ENCODE measurements at places on chromosomes 5 and 9.
A peak's percentile ranks its signal among the peaks of the same experiment; 100 is the strongest.

- DNase-seq, result peak; percentile 77
Measured at GRCh38 chr5:173554989-173555705, 61.3 kb downstream of the BOD1 start.

GRCh38 chr5:103391659-103392058, 133.1 kb downstream of the MACIR start:
- DNase-seq, result no peak

DNA sequence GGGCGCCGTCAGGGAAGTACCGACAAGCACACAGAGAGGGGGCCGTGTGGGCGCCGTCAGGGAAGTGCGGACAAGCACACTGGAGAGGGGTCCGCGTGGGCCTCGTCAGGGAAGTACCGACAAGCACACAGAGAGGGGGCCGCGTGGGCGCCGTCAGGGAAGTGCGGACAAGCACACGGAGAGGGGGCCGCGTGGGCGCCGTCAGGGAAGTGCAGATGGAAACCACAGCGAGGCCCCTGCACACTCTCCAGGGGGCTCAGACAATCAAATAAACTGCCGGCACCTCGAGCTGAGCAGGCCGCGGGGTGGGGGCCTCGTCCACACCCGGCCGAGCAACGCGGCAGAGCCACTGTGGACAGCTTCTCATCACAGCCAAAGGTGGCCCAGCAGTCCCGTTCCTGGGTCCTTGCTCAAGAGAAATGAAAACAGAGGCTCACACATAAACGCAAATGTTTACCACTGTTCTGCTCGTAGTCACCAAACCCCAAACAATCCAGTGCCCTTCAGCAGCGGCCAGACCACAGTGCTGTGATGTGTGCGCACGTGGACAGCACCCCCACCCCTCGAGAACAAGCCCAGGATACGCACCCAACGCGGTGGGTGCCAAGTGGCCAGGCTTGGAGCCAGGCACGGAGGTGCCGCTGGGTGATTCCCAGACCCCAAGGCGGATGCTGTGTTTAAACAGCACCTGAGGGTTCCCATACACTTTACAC, 24.7 kb downstream of the TPPP start:
- DNase-seq, result peak; percentile 73

DNA sequence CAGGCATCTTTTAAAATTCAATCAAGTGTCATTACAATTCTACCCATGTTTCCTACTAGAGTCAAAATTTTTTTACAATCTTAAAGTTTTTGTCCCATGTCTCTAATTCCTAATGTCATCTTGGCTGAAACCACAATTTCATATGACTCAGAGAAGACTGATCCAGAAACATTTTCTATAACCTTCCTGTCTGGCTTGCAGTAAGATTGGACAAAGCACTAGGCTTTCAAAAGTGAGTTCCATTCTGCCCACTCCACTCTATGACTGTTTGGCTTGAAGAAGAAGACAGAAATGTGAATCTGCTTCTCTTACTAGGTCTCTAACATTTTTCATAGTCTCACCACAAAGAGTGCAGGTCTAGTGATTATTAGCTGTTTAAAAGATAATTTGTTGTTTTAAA, 88.8 kb downstream of the NR3C1 start:
- DNase-seq, result no peak

DNA sequence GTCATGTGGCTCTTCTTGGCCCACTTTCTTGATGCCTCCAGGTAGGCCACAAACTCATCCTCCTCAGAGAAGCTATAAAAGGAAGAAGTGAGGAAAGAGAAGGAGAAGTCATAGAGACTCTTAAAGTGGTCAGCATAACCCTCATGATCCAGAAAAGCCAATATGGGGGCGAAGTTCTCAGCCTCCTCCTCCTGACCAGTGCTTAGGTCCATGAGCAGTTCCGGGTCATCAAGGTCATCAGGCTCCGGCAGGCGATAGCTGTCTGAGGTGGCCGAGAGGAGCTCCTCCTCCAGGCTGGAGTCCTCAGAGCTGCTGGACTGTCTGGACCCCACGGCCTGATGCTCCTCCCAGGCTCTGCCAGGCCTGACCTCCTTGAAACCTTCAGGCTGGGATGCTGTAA, 34.7 kb downstream of the SH3TC2 start:
- DNase-seq, result no peak

DNA sequence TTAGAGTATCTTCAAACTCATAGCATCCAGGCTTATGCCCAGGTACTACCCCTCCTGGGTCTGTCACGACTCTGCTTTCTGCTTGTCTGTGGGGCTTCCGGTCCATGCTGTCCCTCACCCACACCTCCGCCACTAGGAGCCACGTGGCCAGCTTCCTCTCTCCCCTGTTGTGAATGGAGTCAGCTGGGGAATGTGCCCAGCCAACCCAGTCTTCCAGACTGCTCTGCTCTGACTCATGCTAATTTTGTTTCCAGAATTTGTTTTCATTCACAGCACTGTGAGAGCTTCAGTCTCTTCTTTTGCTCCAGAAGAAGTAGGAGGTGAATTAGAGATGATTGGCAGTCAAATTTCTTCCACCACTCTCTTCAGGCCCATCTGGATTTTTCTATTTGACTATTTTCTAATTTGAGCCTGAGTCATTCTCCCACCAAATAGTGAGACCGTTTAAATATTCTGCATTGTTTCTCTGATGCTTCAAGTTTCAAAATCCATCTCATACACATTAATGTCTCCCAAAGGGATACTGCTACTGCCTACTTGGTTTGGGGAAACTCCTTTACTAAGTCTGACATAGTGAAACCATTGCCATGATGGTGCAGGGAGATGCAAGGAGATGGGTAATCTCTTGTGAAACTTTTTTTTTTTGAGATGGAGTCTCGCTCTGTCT, 424.1 kb upstream of the KIF2A start:
- DNase-seq, result peak; percentile 43

- DNase-seq, result no peak
Measured at GRCh38 chr9:14358523-14358922, 44.6 kb upstream of the NFIB start.

GRCh38 chr5:171739271-171739670, 46.3 kb upstream of the SMIM23 start:
- DNase-seq, result no peak

DNA sequence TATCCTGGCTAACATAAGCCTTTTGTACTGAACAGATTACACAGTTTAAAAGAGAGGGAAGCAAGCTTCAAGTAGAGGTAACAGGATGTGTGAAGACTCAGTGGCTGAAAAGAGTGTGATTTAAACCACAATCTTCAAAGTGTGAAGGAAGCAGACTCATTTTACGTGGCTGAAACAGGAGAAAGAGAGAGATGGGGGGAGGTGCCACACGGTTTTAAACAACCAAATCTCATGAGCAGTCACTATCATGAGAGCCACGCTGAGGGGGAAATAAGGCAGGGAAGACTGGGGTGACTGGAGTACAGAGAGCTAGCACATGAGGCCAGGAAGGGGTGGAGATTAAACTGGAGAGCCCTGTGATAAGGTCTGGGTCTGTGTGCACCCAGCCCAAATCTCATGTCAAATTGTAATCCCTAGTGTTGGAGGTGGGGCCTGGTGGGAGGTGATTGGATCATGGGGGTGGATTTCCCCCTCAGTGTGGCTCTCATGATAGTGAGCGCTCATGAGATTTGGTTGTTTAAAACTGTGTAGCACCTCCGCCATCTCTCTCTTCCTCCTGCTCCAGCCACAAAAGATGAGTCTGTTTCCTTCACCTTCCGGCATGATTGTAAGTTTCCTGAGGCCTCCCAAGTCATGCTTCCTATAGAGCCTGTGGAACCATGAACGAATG, 318.6 kb upstream of the CD180 start:
- no peak for DNase-seq

- DNase-seq, result no peak
Measured at GRCh38 chr9:92151691-92152393, 36.6 kb upstream of the SPTLC1 start.

GRCh38 chr9:16121168-16121567, 568.3 kb downstream of the CCDC171 start:
- no peak for DNase-seq

DNA sequence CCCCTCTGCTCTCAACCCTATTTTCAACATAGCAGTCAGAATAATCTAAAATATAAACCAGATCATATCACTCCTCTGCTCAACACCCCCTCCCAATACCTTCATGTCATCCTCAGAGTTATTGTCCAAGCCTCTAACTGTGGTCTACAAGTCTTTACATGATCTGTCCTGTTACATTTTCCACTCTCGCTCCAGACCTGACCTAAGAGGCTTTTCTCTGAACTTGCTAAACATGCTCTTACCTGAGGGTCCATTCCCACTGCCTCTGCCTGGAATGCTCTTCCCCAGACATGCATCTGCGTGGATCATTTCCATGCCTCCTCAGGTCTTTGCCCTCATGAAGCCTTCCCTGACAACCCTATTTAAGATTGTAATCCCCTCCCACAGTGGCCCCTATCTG, 12.0 kb downstream of the NIPSNAP3B start:
- no peak for DNase-seq

- DNase-seq, result no peak
Measured at GRCh38 chr9:134326724-134327601, 708 bp downstream of the RXRA start.

GRCh38 chr9:19290103-19290502, 59.6 kb downstream of the DENND4C start:
- DNase-seq, result no peak

DNA sequence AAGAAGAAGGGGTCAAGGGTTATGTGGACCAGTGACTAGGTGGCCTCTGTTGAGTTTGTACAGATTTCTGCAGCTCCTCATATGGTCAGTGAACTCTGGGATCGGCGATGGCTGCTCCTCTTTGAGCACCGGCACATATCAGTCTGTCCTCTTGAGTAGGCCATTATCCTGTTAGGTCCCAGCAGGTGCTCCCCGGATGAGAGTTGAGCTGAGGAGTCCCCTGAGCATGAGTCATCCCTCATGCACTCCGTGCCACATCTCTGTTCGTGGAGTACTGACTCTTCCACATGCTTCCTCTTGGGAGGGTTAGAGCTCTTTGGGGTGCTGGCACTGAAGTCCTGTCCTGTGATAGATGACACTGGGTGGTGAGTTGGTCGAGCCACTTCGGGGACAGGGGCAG, 143.7 kb downstream of the PTTG1 start:
- DNase-seq, result no peak

DNA sequence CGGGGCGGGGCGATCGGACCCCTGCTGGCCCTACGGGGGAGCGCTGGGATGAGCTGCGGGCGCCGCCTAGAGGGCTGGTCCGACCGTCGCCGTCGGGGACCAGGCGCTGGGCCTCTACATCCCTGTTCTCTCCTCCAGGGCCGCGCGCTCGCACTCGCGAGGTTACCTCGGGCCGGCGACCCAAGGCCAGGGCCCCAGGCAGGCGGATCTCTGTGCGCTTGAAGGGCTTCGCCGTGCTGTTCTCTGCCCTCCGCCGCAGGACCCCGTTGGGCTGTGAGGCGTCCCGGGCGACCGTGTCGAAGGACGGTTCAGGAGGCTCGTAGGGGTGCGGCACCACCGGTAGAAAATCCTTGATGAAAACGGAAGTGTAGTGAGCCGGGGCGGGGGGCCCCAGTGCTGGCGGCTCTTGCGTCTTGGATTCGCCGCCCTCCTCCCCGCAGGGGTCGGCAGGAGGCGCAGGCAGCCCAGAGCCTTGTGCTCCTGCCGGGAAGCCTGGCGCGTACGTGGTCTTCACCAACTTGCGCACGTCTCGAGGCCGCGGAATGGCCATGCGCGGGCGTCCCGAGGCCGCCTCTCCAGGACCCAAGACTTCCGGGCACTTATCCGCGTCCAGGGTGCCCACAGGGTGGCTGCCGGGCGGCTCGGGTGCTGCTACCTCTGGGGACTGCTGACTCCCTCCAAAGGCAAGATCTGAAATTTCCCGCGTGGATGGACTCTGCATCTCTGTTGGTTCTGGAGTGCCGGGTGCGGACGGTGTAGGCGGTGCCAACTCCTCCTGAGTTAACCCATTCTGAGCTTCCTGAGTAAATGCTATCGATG, 2.0 kb downstream of the PROB1 start:
- no peak for DNase-seq

DNA sequence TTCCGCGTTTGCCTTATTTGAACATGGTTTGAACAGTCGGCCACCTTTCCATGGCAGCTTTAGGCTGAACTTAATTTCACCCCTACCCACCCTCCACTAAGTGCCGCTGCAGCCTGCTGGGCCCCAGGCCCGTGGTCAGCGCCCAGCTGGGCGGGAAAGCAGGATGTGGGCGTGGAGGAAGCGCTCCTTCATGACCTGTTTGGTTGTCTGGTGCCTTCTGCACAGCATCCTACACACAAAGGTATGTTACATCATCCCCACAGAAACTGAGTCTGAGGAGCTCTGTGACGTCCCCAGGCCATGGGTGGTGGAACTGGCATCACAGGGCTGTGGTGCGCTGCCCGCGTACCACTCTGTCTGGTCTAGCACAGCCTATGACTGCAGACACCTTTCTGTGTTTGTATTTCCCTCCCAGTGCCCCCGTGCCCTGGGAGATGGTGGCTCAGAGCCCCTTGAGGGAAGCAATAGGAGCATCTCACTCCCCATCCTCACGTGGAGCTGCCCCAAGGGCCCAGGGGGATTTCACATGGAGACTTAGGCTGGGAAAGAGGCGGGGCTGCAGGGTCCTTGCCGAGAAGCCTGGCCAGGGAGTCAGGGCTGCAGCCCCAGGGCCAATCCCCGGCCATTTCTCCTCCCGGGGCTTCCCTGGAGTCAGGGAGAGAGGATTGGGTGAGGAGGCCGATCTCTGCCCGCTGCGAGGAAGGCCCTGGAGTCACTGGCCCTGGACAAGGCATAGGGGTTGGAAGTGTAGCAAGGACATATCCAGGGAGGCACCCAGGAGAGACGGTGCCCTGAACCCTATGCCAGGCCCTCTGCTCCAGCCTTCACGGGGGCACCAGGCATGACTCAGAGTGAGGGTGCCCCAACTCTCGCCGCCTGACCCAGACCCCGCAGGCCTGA, 37.5 kb upstream of the SUSD3 start:
- no peak for DNase-seq

- DNase-seq, result peak; percentile 46
Measured at GRCh38 chr5:110354915-110355644, 371.4 kb downstream of the TMEM232 start.

DNA sequence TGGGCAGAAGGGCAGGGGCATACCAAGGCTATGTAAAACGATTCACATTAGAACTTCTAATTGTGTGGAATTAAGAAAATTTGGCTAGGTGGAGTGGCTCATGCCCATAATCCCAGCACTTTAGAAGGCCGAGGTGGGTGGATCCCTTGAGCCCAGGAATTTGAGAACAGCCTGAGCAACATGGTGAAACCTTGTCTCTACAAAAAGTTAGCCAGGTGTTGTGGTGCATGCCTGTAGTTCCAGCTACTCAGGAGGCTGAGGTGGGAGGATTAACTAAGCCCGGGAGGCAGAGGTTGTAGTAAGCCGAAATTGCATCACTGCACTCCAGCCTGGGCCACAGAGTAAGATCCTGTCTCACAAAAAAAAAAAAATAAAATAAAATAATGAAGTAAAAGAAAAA, 65.2 kb downstream of the LIX1 start:
- DNase-seq, result no peak
